ENCODE measurements at places on chromosomes 11 and 22.

DNA sequence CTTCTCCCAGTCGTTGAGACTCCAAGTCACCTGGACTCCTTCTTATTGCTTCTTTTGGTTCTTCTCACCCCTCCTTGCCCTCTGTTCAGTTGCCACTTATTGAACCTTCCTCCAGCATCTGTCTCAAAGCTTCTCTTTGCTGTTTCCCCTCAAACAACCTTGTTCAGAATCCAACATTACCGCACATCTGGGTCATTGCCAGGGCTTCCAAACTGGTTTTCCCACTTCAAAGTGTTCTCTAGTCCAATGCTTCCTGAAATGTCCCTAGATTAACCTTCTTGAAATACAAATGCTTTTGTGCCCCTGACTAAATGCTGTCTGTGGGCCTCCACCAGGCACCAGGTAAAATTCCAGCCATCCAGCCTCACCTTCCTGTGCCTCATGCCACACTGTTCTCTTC, 100.8 kb upstream of the TTC12 start:
- DNase-seq, result no peak

- no peak for DNase-seq
Observed at GRCh38 chr11:2310786-2311352, 9.1 kb downstream of the TSPAN32 start.

DNA sequence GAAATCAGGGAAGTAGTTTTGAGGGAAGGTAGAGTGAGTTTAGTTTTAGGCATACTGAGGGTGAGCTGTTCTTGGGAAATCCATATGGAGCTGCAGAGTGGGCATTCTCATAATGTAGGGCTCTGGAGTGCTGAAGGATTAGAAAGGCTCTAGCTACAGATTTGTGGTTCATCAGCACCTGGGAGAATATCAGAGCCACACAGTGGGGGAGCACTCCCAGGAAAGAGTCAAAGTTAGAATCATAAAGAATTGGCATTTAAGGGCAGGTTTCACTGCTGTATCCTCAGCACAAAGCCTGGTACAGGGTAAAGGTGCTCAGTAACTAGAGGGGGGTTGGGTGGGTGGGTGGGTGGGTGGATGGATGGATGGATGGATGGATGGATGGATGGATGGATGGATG, 52.5 kb downstream of the SLN start:
- DNase-seq, result no peak

GRCh38 chr11:59223611-59224010, 10.9 kb upstream of the MPEG1 start:
- no peak for DNase-seq

DNA sequence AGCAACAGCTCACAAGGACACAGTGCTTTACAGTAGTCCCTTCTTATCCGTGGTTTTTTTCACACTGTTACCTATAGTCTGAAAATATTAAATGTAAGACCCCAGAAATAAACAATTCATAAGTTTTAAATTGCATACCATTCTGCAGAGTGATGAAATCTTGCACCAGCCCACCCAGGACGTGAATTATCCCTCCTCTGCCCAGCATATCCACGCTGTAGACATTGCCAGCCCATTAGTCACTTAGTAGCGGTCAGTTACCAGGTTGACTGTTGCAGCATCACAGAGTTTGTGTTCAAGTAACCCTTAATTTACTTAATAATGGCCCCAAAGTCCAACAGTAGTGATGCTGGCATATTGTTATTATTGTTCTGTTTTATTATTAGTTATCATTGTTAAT, 3.6 kb downstream of the CLTCL1 start:
- DNase-seq, result no peak

Measured in aorta (tissue), 5 donors.